Large intestine (tissue), 12 donors: ENCODE measurements at places on chromosomes 16 and 17. TPM values are rescaled to one million over a fixed set of nuclear protein-coding genes. Genes with fewer than 3 reads are reported as not detected.

The CDK5R1 gene
- polyA plus RNA-seq: 3.6 TPM

The MILR1 gene
- 6.2 TPM for polyA plus RNA-seq

DNA sequence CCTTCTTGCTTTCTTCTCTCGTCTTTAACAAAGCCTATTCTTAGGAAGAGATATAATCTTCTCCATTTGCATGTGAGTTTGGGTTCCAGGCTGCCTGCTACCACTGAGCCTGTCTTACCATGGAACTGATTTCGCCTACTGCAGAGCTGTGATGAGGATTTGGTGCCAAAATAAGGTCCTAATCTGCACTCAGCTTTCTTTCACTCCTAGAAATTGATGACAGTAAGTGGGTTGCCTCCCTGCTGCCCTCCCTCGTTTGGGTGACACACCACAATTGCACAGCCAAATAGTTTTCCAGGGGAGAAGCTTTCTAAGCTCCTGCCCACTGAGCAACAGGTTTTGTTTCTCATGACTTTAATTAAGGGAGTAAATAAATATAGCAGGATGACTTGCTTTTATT is 25.1 kb upstream of the ASIC2 start:
- DNase-seq: no peak

DNA sequence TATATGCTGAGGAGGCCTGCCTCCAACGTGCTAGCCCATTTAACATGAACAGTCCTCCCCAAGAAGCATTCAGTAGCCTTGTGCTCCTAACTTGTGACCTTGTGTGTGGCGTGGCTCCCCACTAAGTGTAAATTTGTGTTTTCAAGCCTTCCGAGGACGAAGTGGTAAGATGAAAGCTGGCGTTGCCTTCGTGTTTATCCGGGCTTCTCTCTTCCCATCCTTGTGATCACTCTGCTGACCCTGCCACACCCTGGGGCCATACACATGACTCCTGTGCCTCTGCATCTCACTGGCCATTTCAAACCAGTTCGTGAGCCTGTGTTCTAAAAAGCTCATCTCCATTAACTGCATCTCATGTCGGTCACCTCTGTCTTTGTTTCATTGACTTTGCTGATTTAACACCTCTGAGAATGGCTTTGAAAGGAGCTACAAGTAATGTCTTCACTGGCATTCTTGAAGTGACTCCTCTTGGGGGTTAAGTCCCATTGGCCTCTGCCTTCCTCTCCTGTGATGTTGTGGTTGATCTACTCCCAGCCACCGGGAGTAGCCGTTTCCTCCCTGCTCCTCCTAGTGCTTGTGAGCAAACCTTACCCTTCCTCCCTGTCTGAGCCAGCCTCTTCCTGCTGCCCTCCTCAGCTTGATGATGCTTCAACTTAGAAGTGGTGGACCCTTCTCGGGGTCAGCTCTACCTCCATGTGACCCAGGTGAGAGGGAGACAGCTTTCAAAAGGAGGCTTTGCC is 27.4 kb upstream of the NAGLU start:
- no peak for DNase-seq

DNA sequence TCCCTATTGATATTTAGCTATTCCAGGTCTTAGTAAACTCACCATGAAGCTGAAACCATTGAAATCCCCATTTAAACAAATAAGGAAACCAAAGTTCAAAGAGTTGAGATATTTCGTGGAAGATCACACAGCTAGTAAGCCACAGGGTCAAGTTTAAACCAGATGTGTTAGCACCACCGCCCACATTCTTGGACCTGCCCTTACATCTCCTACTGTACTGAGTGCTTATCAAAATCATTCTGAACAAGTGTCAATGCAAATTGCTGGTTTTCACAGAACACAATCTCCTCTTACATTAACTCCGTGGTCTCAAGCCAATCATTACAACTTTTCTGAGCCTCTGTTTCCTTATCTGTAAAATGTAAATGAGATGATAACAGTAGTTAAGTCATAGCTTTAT is 676.2 kb downstream of the CDH11 start:
- DNase-seq: peak; percentile 42

The CD19 gene
- polyA plus RNA-seq: 1.0 TPM

The CEP295NL gene
- polyA plus RNA-seq: 0.24 TPM

The TEX19 gene
- polyA plus RNA-seq: not detected

GRCh38 chr17:48618256-48618896 is 3.3 kb upstream of the HOXB8 start:
- DNase-seq: peak; percentile 84

GRCh38 chr17:49217651-49218413 is 7.3 kb downstream of the ABI3 start:
- no peak for DNase-seq

DNA sequence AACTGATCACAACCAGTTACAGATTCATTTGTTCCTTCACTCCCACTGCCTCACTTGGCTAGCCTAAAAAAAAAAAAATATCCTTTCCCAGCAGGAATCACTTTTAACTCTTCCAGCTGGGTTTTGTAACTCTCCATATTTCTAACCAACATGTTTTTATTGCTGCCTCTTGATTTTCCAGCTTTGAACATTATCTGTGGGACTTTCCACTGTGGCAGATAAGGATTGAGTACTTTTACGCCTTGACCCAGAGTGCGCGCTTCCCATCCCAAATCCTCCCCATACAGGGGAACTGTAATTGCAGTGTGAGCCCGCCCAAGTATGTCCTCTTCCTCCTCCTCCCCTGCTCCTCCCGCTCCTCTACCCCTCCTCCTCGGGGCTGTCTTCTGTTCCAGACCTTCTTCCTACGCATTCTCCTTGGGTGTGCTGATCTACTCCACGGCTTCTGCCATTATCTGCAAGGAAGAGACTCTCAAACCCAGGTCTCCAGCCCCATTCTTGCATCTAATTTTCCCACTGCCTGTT is 43.4 kb downstream of the CYB5D2 start:
- DNase-seq: no peak

GRCh38 chr17:9324864-9325263 is 250.8 kb downstream of the STX8 start:
- no peak for DNase-seq
